ENCODE measurements at places on chromosomes 1 and 21.

GRCh38 chr1:109304226-109304920, 2.4 kb downstream of the MYBPHL start:
- no peak for DNase-seq

DNA sequence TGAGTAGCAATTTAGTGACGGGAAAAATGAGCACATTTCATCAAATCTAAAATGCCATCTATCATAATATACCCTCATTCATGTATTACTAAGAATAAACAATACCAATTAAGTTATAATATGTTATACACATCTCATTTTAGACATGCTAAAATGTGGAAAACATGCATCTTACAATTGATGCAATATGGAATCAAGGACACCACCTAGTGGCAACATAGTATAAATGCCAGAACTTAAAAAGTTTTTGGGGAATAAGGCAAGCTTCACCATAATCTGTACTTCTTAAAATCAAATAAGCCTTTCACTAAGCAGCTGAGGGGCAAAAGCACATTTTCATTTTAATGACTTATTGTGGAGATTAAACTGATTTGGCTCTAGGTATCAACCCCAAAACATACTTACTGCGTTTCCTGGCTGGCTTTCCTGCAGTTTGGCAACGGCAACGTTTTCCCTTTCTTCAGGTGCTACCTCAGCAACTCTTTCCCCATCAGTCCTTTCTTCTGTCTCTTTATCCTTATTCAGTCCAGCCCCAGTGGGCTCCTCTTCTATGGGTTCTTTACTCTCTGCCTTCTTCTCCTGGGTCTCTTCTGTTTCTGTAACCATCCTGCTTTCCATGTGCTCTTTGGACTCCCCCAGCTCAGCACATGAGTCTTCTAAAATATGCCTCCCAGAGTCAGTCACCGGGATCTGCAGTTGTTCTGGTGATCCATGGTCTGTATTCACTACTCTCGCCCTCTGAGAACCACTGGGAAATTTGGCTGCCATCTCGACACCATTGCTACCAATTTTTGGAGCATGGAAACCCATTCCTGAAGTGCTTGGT, 11.4 kb downstream of the SDE2 start:
- DNase-seq, result peak; percentile 55

DNA sequence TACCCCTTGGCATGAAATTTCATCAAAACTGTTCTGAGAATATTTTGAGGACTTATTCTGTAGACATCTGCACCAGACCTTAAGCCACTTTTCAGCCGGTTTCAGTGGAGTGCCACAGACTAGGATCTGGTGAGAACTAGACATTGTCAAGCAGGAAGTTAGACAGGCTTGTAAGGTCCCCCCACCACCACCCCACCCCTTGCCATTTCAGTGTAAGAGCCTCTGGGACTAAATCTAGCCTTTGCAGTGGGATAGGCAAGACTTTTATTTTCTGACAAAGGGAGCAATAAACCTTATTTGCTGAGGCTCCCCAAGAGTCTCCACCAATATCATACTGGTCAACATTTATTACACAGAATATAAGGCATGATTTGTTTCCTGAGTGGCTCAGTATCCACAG, 77.9 kb upstream of the EXO1 start:
- DNase-seq, result no peak

GRCh38 chr1:89200663-89201062, 1.9 kb upstream of the GBP4 start:
- DNase-seq, result no peak

DNA sequence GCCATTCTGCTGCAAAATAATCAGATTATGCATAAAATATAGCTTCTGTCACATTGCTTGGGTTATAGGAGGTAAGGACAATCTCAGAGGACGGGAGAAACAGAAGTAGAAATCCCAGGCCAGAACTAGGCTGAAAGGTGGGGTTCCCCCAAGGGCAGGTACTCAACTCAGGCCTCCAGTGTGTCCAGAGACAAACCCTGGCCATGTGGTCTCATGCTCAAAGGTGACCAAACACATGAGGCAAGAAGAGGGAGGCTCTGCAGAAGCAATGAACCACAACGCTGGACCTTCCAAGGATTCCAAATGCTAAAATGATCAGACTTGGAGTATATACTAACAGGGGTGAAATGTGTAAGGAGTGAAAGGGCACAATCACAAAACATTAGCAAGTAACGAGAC, 103.8 kb downstream of the DMRTB1 start:
- DNase-seq, result no peak

DNA sequence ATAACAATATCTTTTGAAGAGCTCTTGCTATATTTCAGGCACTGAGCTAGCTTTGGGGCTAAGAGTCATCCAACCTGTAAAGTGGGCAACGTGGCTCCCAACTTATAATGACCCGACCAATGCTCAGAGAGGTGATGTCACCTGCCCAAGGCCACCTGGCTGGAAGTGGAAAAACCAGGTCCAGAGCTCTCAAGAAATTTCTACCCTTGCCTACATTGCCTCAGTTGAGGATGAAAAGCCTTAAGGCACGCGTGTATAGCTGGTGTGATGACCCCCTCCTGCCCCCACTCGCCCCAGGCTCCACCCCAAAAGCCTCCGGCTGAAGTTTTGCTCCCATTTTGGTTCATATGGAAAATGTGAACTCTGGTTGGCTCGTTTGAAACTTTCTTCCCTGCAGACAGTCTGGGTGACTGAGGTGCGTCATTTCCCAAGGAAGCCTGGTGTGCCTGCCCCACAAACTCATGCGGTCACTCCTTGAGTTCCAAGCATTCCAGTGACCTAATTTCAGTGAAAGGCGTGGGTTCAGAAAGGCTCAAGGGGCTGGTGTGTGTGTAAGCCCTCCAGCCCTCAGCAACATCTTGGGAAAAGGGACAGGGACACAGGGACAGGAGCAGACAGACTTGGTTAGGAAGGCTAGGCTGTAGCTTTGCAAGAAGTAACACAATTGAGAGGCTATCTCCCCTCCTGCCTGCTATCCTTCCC, 20.5 kb downstream of the HTR1D start:
- peak; percentile 99 for DNase-seq

- peak; percentile 73 for DNase-seq
Observed at GRCh38 chr1:84620720-84621313, 46.6 kb upstream of the CTBS start.

GRCh38 chr1:53187401-53187800, 9.2 kb upstream of the CPT2 start:
- DNase-seq, result no peak

DNA sequence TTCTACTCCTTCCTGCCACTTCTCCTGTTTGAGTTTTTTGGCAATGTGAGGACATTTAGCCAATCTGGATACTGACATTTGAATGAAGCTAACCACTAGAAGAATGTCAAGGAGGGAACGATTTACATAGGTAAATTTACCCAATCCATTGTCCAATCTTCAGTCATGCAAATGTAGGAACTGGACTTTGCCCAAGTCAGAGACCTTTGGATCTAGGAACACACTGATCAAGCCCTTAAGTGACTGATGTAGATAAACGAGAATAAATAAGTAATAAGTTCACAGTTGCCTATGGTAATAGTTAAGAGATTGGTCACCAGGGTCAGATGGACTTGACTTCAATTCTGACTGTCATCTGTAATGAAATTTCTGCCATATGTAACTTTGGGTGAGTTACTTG, 177.6 kb downstream of the FGGY start:
- DNase-seq, result no peak

GRCh38 chr1:230808281-230808872, 59.9 kb downstream of the C1orf198 start:
- no peak for DNase-seq

DNA sequence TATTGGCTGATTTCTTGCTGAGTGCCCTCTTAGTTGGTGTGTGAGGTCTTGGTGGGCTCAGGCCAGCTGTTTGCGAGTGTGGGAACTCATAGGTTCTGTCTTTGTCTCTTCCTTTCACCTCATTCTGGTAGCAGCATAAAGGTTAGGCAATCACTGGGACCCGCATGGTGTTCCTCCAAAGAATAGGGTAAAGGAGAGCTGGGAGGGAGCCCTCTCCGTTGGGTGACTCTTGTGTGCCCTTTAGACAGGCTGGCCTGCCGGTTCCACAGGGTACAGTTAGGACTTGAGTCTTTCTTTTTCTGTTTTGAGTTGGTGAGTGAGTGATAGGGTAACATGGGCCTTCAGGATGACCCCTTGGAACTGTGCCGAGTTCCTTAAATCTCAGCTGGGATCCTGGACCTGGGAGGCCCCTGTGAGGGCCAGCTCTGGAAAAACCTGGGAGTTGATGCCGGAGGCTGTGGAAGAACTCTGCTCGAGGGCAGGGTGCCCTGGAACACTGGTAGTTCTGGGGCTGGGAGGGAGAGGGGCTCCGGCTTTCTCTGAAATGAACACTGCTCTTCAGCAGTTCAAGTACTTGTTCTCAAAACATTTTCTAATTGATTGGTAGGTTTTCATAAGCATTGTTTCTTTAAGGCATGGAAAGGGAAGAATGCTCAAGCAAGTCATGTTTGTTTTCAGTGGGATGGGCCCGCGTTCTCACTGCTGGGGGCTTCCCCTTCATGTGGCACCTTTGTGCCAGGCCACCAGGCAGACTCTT, 2.1 kb upstream of the THAP3 start:
- no peak for DNase-seq

DNA sequence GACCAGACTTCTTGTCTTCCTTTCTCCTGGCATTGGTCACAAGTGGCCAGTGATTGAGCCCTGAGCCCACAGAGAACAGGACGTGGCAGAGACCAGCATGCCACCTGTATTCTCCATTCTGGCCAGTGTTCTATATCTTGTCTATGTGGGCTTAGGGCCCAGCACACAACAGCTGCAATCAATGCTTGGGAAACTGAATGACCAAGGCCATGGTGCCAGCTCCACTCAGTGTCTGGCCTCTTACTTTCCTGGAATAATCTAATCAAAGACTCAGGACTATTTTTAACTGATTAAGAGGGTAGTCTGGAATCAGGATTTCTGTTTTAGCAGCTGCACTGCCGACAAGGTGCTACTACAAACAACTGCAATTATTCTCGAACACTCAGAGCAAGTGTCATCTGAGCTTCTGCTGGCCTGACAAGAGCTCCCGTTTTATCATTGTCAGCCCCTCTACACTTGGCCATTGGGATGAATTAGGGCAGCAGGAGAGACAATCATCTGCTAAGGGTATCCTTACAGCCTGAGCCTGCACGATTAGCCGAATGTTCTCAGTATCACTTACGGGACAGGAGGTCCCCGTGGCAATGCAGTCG, 74.4 kb upstream of the GRIK3 start:
- no peak for DNase-seq

GRCh38 chr1:115082949-115083348, 6.4 kb downstream of the TSPAN2 start:
- no peak for DNase-seq

- DNase-seq, result no peak
Observed at GRCh38 chr1:233794863-233795262, 109.6 kb upstream of the SLC35F3 start.

GRCh38 chr1:8914466-8914865, 31.2 kb upstream of the CA6 start:
- DNase-seq, result no peak

DNA sequence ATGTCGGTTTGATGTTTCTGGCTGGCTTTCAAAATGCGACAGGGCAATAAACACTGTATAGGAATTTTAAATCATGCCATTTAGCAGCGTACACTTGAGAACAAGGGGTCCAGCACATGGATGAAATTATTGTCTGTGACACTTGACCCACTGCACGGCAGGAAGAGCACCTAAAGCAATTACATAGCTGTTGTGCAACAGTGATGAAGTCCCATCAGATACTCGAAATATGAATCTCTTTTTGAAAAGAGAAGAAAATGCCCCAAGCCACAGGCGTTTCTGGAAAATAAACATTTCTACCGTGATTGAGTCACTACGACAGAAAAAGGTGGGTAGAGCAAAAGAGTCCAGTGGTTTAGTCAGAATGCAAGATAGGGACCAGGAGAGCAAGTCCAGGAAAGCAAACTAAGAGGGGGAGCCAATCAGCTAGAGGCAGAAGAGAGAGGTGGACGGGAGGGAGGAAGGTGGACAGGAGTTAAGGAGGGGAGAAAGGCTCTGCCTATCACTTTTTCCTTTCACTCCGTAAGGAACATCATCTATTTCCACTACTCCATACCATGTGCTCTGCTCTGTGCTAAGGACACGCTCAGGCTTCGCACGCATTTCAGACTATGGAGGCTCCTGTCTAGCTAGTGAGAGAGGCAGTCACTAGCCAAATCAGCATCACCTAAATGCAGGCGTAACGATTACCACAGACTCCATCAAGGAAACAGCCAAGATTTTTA, 6.4 kb downstream of the DSCAM start:
- peak; percentile 75 for DNase-seq

GRCh38 chr1:231836227-231836893, 209.8 kb downstream of the DISC1 start:
- DNase-seq, result no peak

DNA sequence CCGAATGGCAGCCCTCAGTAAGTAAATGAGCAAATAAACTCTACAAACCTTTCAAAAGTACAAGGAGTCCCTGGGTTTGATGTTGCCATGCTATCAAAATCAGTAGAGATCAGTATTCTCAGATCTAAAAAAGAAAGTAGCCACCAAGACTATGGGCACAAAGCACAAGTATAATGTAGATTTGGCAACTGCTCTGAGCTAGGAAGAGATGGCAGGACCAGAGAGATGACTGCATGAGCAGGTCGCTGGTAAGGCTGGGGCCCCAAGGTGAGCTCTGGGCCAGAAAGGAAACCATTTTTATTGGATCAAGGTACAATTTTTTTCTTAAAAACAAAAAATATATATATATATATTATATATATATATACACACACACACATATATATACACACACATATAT, 3.1 kb upstream of the ADORA3 start:
- no peak for DNase-seq

- DNase-seq, result no peak
Observed at GRCh38 chr1:16402742-16403141, 34.5 kb downstream of the SPATA21 start.

- no peak for DNase-seq
Observed at GRCh38 chr1:81412954-81413353, 387.8 kb upstream of the ADGRL2 start.

DNA sequence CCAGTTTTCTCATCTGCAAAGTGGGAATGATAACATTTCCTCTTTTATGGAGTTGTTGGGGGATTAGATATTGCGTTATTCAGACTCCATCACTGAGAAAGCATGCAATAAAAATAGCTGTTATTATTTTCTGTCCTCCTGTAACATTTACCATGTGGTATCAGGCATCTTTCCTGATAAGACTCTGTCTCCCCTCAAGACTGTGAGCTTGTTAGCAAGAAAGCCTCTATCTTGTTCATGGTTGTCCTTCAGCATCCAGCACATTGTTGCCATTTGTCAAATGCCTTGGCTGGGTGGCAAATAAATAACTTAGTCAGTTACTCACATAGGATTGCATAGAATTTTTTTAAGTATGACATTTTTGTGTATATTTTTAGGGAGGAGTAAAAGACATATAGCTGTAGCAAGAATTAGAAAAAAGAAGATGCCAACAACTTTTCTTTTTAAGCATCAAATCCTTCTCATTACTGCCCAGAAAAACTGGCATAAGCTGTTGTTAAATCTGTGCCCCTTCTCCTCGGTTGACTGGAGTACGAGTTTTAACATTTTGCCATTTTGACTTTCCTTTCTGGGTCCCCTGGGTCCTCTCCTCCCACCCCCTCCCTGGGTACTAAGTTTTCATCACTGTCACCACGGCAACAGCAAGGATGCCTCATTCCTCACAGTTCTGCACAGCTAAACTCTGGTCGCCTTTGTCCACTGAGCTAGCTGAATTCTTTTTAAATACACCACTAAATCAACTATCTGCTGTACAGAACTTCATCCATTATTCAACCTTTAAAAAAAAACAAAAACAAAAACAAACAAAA, 1.0 kb upstream of the JAM2 start:
- no peak for DNase-seq

- DNase-seq, result no peak
Observed at GRCh38 chr21:44612669-44613229, 870 bp downstream of the KRTAP10-8 start.

GRCh38 chr1:153677718-153678518, 570 bp upstream of the NPR1 start:
- DNase-seq, result peak; percentile 64

Measured in epithelial cell of esophagus (primary cell).